ENCODE measurements at places on chromosomes 11 and 22.
A peak's percentile ranks its signal among the peaks of the same experiment; 100 is the strongest.

- no peak for DNase-seq
These were observed 359.5 kb downstream of the INSC start for GRCh38 chr11:15473954-15474837.

- no peak for DNase-seq
These were observed 794 bp upstream of the FXYD6 start for GRCh38 chr11:117877120-117877784.

DNA sequence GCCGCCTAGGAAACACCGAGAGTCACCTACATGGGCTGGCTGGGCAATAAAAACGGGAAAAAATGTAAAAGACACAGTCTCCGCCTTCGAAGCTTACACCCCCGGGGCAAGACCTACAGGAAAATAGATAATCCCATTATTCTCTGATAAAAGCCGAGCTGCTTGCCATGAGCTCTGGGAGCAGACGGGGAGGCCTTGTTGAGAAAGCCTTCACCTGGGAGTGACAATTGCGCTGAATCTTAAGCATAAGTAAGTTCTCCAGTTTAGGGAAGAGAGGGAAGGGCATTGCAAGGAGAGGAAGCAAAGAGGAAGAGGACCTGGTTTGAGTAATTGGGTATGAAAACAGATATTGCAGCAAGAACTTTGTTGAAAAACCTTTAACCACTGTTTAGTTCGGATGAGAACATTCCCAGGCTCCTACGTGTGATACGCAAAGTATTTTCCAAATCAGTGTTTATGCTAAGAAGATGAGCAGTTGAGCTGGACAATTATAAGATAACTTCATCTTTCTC, 813 bp upstream of the BTBD10 start:
- no peak for DNase-seq

DNA sequence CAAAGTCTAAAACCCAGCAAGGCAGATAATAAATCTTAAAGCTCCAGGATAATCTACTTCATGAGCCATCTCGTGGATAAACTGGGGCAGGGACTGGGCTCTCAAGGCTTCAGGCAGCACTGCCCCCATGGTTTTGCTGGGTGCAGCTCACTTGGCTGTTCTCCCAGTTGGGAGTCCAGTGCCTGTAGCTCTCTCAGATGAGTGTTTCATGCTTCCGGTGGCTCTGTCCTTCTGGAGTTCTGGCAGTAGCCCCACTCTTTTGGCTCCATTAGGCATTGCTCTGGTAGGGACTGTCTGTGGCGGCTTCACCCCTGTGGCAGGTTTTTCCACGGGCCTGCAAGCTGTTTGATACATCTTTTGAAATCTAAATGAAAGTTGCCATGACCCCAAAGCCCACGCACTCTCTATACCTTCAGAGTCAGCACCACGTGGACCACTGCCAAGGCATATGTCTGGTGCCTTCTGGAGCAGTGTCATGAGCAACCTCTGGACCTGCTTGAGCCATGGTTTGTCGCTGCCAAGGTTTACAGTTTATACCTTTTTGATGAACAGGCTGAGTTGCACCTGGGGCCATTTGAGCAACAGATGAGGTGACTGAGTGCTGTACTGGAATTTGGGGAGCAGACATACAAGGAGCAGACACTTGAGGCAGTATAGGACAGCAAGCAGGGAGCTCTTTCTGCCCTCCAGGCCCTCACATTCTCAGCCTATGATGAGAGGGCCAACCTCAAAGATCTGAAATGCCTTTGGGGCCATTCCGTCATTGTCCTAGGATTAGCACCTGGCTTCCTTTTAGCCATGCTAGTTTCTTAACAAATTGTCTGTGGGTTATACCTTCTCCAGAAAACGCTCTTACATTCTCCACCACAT, 48.6 kb downstream of the MTNR1B start:
- peak; percentile 52 for DNase-seq

DNA sequence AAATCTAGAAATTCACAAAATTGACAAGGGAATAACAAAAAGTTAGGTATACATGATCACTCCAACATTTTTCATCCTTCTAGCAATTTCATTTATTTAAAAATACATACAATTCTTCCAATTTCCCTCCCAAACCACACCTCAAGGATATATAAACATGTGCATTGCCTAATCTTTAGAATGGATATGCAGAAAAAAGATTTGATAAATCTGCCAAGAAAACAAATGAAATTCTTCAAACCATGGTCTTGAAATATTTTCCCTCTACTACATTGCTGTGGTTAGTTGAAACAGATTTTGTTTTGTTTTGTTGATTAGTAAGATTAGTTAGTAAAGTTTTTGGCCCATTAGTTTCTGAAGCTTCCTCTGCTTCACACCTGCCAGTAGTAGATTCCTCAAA, 703.3 kb upstream of the CCDC179 start:
- no peak for DNase-seq

DNA sequence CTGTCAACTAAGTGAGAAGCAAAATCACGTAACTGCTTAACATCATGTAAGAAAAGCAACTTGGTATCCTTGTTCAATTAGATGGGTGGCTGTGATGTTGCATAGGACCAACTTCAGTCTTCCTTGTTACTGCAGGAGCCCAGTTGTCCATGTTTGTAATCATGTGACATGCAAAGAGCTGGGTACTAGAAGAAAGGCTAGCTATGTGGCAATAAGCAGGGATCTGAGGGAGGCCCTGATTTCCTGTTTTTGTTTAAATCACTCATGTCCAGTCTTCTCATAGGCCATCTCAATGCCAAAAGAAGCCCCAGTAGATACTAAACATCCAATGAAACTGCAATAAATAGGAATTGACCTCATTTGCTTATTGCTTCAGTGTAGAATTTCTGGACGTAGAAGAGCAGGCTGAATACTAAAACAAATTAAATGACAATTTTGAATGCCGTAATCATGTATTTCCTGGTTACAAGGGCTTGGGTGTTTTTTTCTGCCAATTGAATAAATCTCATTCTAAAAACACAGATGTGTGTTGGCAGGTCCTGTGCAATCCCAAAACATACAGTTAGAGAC, 140.8 kb upstream of the ARHGAP20 start:
- DNase-seq: no peak

- no peak for DNase-seq
These were observed 12.3 kb upstream of the SIK2 start for GRCh38 chr11:111589886-111590499.

DNA sequence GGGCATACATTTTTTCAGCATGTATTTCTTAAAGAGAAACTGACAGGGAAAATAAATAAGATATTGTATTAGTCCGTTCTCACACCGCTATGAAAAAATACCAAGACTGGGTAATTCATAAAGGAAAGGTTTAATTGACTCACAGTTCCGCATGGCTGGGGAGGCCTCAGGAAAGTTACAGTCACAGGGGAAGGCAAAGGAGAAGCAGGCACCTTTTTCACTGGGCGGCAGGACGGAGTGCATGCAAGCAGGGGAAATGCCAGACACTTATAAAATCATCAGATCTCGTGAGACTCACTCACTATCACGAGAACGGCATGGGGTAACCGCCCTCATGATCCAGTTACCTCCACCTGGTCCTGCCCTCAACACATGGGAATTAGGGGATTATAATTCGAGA, 44.2 kb downstream of the PPFIA1 start:
- DNase-seq: no peak
